ENCODE measurements at places on chromosomes 1 and 21.

GRCh38 chr1:183267646-183268431 lies 81.8 kb downstream of the LAMC2 start:
- DNase-seq, result peak; percentile 97

DNA sequence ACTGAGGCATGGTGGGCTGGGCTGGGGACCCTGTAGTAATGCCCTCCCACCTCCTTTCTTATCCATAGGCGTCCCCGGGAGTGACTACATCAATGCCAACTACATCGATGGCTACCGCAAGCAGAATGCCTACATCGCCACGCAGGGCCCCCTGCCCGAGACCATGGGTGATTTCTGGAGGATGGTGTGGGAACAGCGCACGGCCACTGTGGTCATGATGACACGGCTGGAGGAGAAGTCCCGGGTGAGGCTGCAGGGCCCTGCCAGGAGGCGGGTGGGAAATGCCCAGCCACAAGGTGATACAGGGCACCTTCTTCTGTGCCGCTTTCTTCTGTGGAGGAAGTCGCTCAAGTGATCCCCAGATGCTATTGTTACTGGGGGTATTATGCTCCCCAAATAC lies 32.3 kb upstream of the KDM4A start:
- DNase-seq, result no peak

DNA sequence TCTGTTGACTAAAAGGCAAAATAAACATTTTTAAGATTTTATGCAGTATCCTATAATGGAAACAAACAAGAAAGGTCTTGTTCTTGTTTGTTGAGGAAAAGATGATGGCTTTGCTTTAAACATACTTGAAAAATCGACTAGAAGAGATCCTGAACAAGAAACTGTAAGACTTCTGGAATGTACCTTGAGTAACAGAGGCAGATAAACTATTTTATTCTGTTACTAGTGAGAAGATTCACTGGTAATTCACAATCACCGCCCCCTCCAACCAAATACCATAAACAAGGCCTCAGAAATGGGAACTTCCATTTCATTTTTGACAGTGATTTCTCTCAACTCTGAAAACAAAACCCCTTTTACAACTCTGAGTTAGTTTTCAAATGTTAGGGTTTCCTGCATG lies 18.1 kb downstream of the TSEN15 start:
- no peak for DNase-seq

DNA sequence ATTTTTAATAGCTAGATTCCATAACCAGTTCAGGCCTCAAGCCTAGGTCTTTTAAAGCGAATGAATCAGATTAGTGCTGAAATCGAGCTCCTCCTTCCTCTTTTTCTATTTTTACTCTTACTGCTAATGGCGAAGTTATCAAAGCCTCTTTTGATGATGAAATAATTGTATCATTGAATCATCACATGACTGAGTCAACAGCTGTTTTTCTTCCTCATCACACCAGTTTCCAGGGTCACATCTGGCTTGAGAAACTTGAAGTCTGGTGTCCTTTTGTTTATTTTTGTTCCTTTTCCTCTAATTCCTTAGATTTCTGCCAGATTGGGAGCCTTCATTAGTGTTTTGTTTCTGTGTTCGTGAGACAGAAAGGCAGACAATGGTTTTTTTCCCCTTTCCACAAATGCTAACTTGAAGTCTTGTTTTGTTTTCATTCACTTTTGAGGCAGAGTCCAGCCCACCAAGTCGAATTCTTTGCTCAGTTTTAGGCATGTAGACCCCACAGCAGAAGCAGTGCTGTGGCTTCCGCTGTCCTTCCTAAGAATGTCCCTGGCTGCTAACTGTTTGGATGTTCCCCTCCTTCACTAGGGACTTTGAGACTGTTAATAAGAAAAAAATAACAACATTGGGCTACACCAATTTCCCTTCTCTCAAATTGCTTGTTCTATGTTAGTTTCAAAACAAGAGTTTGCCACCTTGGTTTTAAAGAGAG lies 51.9 kb upstream of the FMOD start:
- DNase-seq, result peak; percentile 87

GRCh38 chr1:11447903-11448302 lies 31.1 kb upstream of the DISP3 start:
- DNase-seq, result no peak

GRCh38 chr21:35081861-35082260 lies 32.8 kb upstream of the RUNX1 start:
- no peak for DNase-seq

GRCh38 chr1:74681001-74681400 lies 7.4 kb upstream of the ERICH3 start:
- DNase-seq, result no peak

DNA sequence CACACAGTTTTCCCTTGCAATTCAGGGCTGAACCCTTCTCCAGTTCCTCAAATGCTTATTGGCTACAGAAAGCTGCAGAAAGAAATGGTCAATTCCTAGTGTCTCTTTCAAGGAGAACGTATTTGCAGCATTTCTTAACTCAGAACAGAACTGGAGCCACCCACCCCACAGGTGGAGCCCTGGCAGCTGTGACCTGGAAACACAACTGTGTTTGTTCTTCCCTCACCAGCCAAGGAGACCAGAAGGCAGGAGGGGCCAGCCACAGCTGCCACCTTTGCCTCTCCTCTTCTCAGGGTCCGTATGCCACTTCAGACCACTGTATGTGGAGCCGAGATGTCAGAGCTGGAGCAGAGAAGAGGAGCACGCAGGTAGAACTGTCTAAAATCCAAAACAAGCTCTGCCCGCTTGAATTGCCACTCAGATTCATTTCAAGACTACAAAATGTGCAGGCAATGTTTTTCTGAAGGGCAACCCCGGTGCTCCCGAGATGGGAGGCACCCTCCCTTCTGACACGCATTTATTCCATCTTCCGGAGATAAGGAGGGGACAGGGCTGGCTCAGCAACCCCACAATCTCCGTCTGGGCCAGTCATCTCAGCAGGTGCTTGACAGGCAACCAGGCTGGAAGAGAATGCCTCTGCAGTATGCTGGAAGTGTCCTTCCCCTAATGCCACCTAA lies 16.7 kb downstream of the CD247 start:
- DNase-seq, result no peak

DNA sequence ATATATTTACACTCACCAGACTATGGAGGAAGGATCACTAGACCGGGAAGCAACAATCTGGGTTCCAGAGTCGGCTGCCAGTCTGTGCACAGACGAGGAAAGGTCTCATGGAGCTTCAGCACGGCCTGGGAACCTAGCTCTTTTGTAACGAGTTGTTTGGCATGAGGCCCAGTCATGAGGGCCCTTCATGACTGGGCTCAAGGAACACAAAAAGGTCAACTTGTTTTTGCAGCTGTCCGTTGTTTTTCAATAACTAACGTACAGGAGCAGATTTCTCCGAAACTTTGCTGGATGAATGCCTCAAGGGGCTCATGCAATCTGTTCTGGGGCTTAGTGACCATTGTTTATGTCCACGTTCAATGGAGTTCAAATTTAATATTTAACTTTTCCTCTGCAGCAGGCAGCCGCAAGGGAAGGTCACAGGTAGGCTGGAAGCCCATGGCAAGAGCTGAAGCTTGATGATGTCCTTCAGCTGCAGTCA lies 5.9 kb upstream of the STUM start:
- DNase-seq, result no peak

- no peak for DNase-seq
These were observed 39.0 kb upstream of the MYSM1 start for GRCh38 chr1:58738876-58739275.

- no peak for DNase-seq
These were observed 97.7 kb upstream of the IFFO2 start for GRCh38 chr1:19054216-19054615.

DNA sequence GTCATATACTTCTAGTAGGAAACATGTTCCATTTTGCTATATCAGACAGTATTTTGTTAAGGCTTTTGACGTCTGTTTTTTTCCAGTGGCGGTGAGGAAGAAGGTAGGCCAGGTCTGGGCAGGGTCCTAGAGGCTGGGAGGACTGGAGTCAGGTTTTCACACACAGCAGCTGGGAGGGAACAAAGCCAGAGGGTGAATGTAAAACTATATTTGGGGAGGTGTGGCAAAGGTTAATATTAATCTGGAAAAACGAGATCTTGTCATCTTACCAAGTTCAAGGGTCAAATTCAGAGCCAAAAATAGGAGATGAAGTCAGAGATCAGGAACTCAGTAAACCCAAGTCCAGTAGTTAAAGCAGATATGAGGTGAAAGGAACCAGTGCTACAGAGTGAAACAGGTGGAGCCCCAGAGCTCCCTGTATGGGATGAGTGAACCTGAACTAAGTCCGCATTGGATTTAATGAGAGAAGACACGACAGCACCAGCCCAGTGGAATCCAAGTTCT lies 10.7 kb upstream of the OTUD7B start:
- DNase-seq, result no peak
